ENCODE measurements at places on chromosomes 1 and 21.

DNA sequence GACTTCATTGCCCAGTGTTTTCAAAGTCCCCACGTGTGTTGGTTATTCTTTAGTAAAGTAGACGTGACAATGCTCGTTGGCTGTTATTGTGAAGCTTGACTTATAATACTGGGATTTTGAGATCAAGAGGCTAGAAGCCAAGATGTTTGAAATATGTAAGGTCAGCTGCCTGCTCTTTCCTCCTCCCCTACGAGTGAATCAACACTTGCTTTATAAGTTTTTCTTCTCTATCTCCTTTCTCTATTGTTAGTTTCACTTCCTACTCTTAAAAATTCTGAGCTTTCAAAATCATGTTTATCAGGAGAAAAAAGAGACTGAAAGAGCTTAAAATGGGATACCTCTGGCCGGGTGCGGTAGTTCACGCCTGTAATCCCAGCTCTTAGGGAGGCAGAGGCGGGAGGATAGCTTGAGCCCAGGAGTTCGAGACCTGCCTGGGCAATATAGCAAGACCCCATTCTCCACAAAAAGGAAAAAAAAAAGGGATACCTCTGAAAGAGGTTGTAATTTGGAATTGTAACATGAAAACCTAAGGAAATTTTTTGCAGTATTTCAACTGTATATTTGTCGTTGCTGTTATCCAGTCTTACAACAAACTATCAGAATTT is 72.0 kb downstream of the EPB41 start:
- DNase-seq = no peak

- no peak for DNase-seq
Observed at GRCh38 chr1:187999973-188000372, 1171.2 kb downstream of the PLA2G4A start.

- DNase-seq = peak; percentile 27
Observed at GRCh38 chr1:41823471-41823870, 95.3 kb downstream of the HIVEP3 start.

GRCh38 chr1:29342351-29342750 is 106.0 kb downstream of the PTPRU start:
- DNase-seq = no peak

DNA sequence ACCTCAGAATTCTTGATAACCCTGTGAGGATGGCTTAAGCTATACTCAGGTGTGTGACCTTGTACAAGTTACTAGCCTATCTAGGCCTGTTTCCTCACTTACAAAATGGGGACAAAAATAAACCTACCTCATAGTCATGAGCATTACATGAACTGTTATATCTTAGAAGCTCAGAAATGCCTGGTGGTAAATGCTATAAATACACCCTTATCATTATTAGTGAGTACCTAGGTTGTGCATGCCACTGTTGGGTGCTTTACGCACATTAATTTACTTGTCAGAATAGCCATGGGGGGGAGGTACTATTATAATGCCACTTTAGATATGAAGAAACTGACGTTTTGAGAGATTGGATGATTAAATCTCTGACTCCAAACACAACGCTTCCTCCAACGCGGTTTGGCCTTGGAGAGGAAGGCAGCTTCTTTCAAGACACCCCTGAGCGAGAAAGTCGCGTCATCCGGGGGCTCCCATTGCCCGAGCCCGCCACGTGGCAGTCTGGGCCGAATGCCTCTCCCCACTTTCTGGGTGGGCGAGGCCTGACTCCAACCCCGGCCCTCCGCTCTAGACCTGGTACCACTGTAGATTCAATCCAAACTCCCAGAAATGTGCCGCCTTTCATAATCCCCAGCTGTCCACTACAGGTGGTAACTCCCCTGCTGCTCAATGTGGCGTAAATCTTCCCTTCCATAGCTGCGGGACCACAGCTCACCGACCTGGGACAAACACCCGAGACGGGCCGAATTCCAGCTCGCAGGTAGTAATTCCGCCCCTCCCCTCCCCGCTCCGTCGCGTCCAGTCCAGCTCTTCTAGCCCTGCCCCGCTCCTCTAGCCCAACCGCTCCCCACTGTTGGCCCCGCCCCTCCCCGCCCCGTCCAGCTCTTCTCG is 771 bp upstream of the RAD54L start:
- no peak for DNase-seq

DNA sequence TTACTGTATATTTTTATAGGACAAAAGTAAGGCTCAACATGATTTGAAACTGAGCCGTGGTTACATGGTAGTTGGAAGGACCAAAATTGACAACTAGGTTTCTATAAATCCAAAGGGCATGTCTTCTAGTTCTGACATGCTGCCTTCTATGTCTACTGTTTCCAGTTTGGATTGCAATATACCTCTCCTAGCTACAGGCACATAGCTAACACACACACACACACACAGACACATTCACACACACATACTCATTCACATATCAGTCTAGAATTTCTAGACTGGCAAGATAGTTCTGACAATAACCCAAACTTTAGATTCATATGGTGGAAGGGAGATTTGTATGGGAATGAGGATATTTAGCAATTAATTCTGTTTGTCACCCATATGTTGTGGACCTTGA is 544.8 kb upstream of the CAMK1G start:
- DNase-seq = no peak

DNA sequence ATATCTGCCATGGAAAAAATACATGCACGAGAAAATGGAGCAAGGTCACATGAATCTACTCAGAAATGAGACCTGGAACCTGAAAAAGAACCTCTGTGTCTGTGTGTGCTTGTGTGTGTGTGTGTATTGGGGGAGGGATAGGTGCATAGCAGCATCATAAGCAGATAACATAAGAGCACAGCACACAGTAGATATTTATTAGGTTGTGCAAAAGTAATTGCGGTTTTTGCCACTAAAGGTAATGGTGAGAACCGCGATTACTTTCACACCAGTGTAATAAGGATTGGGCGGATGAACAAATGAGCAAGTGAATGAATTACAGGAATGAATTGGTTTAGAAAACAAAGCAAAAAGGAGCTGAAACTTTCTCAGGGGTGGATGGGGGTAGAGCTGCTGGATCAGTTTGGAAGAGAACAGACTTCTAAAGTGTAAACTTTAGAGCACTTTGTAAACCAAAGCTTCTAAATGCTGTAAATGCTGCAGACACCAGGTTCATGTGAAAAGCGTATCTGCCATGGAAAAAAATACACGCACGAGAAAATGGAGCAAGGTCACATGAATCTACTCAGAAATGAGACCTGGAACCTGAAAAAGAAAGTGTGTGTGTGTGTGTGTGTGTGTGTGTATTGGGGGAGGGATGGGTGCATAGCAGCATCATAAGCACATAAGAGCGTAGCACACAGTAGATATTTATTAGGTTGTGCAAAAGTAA is 156.9 kb downstream of the TOMM20 start:
- no peak for DNase-seq

DNA sequence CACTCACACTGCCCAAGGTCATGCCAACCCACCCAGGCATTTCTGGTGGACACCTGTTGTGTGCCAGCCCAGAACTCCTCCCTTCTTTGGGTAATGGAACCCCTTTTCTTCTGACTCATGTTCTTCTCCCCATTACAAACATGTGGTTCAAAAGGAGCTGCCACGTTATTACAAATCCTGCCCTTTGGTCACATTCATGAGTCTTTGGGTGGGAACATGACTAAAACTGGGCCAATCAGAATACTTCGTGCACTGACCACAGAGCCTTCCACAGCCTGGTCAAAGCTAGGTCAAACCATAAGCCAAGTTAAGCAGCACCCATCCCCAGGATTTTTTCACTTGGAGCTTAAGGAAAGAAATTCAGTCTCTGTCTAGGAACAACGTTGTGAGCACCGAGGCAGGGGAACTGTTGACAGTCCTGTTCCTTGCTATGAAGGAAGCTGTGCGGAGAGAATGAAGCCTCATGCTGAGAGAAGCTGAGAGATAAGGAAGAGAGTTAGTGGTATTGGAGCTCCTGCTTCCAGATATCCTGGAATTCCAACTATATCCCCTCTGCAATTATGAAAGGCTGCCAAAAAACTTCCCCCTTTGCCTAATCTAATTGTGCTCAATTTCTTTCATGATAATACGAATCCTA is 46.8 kb upstream of the DIPK1A start:
- DNase-seq = no peak
